ENCODE measurements at places on chromosomes 2 and 18. TPM values are rescaled to one million over a fixed set of nuclear protein-coding genes. Genes with fewer than 3 reads are reported as not detected.

SULT1C4 gene
- 3.5 TPM for total RNA-seq

SLC19A3 gene
- 44.1 TPM for total RNA-seq

SERPINB13 gene
- not detected for total RNA-seq

COPS7B gene
- 26.3 TPM for total RNA-seq

SCN3A gene
- total RNA-seq, result 0.72 TPM

ATP6V1C2 gene
- total RNA-seq, result 1.9 TPM

DNA sequence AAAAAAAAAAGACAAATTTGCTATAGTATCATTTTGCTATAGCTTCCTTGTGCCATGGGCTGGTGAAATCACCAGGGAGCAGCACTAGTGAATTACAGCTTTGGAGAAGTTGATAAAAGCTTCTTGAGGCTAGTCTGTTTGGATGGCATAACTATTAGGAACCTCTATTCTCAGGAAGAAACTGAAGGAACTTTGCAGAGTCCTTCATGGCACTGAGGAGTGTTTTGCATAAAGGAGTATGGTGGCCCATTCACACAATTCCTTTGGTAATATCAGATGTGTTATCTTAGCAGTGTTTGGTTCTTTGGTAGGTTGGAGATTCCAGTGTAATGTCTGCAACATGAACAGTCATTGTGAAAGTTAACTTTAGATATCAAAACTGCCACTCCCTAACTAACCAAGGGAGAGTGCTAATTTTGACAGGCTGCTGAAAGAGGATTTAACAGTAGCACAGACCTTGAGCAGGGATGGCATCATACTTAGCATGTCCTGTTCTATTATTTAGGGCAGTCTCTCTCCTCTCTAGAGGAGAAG is 76.6 kb upstream of the ZFP36L2 start:
- no peak for DNase-seq

DNA sequence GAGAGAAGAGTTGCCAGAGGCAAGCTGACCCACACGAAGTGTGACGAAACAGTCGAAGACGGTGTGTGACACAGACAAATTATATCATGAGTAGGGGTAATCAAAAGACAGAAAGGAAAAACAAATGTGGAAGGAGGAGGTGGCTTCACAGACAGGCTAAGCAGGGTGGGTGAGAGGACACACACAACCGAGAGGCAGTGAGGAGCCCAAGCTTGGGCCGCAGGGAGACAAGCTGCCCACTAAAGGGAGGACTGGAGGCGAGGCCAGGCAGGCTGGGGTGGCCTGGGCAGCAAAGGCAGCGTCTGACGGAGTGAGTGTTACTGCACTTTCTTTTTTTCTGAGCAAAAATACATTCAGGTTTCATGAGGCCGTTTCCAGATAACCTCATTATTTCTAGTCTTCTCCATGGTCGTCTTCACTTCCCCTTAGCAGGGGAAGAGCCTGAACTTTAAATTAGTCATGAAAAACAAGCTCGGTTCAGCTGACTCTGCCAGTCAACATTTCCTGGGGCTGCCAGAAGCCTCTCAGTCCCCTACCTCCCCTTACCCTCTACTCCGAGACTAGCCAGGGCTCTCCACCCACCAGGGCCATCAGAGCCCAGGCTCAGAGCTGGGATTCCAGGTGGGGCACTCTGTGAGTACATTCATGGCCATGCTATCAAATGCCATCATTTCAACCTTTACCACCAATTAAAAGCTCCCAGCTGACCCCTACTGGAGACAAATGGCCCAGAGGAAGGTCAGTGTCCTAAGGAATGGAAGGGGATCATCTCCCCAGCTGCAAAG is 13.8 kb upstream of the ZFP36L2 start:
- DNase-seq, result no peak

DNA sequence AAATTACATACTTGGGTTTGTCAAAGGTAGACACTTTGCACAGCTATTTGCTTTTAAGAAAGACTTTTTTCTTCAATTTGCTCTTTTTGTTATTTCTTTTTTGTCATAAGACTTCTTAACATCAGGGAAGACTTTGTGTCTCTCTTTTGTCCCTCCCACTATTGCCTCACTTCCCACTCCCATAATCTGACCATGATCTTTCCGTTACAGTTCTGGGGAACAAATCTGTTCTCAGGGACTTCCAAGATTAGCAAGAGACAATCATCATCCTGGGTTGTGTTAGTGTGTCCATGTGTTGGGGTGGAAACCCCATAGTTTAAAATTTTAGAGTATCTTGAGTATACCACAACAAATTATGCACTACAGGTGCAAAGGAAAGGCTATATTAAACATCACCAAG is 75.3 kb downstream of the REV1 start:
- DNase-seq, result no peak

- no peak for DNase-seq
Measured at GRCh38 chr2:31008561-31009114, 129.6 kb downstream of the GALNT14 start.

- no peak for DNase-seq
Measured at GRCh38 chr2:20972792-20973565, 70.9 kb downstream of the APOB start.

DNA sequence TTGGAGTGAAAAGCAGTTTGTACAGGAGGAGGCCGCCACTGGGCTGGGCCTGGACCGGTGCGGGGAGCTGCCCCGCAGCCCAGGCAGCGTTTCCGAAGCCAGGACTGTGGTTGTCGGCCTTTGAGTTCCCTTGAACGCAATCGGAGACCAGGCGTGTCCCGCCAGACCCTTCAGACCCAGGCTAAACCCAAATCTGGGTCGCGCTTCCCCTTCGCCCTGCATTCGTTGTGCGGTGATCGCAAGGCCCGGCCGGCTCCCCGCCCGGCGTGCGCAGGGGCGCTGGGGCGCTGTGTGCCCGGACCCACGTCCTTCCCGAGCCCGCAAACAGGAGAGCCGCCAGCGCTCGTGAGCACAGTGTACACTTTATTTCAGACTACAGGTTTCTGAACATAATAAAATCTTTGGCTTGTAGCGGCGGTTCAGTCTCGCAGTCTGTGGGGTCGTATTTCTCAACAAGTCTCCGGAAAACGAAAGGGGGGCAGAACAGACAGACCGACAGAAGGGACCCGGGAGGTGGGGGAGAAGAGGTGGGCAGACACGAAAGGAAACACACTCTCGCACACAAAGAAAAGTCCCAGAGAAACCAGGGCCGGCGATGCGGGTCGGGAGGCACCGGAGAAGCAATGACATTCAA is 5.5 kb downstream of the EN1 start:
- DNase-seq, result no peak

DNA sequence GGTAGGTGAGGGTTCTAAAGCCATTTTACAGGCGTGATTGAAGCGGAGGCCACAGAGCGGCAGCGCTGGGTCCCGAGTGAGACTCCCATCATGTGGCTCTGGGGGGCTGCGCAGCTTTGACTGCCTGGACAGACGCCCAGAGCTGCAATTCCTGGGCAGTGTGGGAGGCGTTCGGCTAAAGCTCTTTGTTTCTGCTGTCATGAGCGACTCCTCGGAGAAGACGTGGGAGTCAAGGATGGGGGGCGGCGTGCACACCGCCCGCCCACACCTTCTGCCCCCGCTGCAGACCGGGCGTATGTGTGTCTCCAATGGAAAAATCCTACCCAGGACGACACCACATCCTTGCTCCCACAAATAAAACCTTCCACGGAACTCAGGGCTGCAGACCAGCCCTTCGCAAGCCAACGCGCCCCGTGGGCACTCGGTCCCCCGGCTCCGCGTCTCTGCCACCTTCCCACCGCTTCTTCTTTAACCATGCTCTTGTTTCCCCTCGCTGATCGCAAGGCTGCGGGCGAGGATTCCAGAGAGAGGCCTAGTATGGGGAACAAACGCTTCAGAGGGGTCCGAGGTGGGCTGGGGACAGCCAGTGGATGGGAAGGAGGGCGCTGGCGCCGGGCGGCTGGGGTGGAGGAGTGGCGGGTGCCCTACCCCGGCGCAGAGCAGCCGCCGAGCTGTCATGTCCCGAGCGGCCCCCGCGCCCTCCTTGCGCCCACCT is 680 bp upstream of the LBH start:
- no peak for DNase-seq

- DNase-seq, result no peak
Measured at GRCh38 chr2:216743781-216744180, 48.4 kb upstream of the IGFBP5 start.

DNA sequence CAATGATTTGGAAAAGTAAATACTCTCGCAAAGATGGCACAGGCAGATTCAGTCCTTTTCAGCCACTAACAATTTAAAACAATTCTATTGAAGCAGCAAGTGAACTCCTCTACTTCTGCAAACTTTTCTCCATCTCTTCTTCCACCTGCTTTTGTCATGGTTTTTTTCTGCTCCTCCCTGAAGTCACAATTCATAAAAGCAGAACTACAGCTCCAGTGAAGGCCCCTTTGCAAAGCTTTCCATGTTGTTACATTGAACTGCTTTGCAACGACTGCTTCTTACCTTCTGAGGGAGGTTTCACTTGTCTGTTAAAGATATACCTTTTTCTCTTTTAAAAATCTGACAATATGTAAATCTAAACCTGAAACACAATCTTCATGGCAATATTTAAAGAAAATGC is 3.7 kb upstream of the SERTAD2 start:
- DNase-seq, result no peak

- peak; percentile 60 for DNase-seq
Measured at GRCh38 chr2:234544659-234545611, 48.1 kb upstream of the ARL4C start.

GRCh38 chr2:234770031-234770506 is 181.7 kb upstream of the SH3BP4 start:
- DNase-seq, result no peak

All from omental fat pad (tissue), 4 donors.